ENCODE measurements at places on chromosomes 5 and 9.

DNA sequence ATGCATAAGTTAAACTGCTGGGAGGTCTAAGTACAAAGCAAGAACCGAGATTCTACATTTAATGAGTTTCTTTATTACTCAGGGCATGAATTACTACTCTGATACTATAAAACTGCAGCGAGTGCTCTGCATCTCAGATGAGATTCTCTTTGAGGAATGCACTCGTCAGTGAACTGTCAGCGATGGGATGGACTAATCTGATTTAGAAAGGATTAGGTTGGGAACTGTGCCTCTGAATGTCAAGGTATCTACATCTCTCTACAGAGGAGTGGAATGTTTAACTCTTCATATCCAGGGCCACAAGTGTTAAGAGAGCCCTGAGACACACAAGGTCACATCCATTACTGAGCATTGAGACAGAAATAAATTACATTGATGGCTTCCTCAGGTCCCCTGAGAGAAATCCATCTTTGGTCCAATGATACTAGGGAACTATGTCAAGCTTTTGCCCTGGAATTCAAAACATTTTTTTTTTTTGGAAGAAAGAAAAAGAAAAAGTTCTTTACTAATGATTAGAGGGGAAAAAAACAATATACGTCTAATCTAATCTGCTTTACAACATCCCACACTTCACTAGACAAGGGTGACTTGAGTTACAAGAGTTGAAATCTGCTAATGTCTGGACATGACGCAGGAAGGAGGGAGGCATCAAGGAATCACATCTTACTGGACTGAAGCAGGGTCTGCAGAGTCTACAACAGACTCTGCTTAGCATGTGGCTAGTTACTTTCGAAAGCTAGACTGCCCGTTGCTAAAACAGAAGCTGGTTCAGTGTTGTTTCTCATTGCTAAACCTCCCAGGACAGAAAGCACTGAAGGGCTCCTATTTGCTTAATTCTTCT is 270.0 kb upstream of the TLE4 start:
- DNase-seq, result no peak

DNA sequence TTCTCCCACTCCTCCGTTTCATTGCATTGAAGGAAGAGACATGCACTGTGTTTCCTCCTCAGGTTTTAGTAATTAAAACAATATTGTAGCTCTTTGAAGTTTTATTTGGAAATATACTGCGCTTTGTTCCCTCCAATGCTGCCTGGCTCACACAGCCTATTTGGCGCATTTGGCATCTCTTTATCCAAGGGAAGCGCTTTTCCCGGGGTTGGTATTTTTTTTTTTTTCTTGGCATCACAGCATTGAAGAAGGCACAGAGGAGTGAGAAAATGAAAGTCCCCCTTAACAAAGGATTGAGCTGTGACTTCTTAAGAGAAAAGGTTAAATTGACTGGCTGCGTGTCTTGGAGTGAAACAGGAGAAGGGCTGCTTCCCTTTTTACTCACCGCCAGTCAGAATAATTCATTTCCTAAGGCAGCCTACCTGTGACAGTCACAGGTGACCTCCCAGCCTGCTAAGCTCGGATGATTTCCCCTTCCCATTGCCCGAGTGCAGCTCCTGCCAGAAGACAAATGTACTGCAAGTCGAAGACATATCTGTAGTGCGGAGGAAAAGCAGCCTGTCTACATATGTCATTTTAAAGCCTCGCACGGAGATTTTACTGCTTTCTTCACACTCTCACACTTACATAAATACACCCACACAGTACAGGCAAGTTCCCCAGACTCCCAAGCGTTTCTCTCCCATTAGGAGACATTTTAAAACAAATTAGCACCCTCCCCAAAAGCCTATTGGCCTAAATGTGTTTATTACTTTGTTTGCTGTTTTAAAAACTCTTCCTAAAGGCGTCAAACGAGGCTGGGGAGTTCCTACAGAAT is 665.5 kb upstream of the ZNF608 start:
- DNase-seq, result no peak

DNA sequence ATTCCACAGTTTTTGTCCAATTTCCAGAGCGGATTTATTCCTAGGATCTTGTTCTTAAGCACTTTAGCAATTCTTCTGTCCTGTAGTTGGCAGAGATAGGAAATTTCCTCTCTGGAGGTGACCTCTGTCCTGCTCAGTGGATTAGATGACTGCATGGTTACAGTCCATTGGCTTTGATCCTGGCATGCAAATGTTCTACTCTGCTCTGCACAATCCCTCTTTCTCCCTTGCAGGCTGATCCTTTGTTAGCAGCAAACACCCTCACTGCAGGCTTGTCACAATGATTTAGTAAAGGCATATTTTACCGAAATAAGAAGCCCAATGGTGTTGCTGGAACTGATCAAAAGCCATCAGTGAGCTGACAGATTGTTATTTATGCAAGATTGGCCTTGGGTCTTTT is 243.8 kb downstream of the COX7C start:
- no peak for DNase-seq

DNA sequence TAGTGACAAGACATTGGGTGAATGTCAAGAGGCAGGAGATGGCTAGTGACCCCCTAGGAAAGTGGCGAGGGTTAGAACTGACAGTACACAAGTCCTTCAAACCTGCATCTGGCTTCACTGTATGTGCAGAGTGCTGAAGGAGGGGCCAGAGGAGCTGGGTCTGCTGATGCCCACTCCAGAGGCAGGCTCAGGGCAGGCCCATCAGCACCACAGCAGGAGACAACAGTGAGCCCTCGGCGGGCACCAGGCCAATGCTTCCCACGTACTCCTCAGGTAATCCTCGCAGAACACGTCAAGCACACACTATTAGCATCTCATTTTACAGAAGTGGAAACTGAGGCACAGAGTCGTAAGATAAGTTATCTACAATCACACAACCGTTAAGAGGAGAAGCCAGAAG is 76.1 kb upstream of the SH3PXD2B start:
- DNase-seq, result no peak

- DNase-seq, result no peak
Measured at GRCh38 chr9:131629825-131630204, 84.5 kb downstream of the PRRT1B start.

GRCh38 chr9:35520364-35520710 is 30.4 kb downstream of the RUSC2 start:
- no peak for DNase-seq

GRCh38 chr5:88999853-89000252 is 116.9 kb upstream of the MEF2C start:
- DNase-seq, result no peak

DNA sequence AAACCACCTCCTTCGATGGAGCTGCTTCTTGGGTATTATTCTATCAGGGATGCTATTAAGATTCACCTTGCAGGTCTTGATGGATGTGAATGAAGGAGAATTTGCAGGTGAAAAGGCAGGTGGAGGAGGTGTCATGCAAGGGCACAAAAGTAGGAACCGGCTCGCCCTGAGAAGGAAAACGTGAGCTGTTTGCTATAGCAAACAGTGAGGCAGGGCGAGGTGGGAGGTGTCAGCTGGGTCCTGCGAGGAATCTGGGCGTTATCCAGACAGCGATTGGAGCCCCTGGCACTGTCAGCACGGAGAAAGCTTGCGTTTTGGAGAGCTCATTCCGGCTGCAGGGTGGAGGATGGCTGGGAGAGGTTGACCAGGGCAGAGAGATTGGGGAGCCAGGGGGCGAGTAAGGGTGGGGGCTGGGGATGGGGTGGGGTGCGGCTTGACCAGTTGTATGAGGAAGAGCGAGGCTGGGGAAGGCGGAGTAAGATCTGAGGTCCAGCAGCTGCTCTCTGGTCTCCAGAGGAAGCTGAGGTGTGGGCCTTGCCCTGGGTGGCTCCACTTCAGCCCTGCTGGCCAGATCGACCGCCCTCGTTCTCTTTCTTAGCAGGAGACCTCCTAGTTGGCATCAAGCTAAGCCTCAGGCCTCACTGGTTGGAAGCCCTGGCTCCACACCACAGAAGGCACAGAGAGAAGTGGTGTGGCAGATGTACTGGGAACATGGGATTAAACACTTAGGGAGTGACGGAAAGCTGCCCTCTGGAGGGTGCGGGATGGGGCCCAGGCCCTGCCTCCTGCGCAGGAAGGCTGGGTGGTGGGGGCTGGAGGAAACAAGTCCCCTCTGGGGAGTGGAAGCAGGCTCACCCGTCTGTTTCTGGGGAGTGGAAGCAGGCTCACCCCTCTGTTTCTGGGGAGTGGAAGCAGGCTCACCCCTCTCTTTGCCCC is 54.7 kb upstream of the NEURL1B start:
- no peak for DNase-seq

GRCh38 chr5:154829589-154830218 is 20.7 kb downstream of the FAXDC2 start:
- peak; percentile 9 for DNase-seq

DNA sequence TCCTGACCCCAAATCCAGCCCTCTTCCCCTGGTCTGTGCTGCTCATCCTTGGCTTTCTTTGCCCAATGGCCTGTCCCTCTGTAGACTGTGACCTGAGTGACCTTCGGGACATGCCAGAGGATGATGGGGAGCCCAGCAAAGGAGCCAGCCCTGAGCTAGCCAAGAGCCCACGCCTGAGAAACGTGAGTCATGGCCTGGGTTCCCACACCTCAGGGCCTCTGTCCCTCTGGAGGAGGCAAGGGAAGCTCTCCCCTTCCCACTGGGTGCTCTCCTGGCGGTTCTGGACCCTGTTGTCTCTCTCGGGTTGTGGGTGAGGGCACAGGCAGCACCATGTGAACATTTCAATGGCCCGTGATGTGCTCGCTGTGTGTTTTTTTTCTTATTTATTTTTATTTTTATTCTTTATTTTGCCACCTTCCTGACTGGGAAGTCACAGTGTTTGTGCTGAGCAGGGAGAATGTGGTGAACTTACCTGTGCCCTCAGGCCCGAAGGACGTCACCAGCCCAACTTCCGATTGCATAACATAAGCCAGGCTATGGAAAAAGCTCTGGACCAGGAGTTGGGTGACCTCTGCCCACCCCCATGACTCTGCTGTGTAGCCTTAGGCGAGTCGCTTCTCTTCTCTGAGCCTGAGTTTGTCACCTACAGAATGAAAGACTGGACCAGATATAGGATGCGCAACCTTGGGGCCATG is 29.5 kb downstream of the AFAP1L1 start:
- no peak for DNase-seq

DNA sequence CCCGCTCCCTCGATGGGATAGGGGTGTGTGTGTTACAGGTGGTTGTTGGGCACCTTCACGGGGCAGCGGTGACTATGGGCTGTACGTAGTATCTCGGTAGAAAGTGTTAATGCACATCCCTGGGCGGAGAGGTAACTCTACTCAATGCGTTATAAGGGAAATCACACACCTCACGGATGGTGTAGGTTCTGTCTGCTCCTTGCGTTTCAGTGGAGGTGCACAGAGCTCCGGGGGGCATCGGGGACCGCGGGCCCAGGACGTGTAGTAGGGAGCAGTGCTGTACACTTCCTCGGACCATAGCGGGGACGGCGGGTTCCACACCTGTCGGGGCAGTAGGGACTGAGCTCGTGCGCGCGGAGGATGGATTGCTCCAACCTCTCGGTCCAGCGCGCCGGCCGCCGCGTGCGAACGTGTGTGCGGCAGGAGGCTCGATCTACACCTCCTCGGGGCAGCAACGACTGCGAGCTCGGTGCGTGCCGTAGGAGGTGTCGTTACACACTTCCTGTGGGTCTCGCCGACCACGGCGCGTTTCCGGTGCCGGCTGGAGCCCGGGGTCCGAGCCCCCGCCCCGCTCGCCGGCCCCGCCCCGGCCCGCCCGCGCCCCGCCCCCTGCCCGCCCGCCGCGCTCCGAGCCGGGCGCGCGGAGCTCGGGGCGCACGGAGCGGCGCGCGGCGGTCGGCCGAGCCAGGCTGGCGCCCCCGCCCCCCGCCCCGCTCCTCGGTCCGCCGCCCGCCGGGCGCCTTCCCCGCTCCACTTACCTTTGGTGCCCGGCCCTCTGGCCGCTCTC is at the start of gene KIAA1958:
Gene KIAA1958, plus strand, starts transcription at position 607 of the 787 bp plus-strand sequence. CDS start 87,254 bp downstream, outside the sequence.
- DNase-seq, result peak; percentile 66

DNA sequence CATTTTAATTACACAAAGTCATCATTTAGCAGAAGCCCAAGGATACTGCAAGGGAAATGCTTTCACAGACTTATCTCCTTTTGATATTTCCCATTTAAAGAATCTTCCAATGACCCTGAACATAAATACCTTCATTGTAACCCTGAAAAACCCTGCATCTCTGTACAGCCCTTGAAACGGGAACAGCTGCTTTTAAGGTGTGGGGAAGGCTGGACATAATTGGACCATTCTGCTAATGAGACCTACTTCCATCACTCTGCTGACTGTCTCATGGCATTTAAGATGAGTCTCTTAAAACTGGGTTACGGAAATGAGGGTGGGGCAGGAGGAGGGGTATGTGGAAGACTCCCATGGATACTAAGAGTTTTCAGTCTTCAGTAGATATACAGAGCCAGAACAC is 485.8 kb downstream of the BRINP1 start:
- no peak for DNase-seq

DNA sequence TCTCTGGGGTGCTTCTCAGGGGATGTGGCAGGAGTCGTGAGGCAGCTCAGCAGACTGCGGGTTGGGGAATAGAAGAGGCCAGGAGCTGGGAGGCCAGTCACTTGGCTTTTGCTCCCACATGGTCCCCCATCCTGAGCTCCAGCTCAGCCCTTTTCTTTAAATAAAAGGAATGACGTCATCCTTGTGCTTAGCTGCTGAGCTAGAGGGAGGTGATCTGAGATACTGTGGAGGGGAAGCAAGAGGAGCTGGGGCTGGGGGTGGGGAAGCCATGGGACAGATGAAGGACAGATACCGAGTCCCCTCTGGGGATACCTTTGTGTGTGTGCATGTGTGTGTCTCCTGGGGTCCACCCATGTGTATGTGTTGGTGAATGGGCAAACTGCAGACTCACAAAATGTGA is 89.0 kb upstream of the ARAP3 start:
- DNase-seq, result no peak

All from activated CD4-positive, alpha-beta T cell treated with anti-CD3 and anti-CD28 coated beads for 1 hour (primary cell).